ENCODE measurements at places on chromosomes 2 and 18.
A peak's percentile ranks its signal among the peaks of the same experiment; 100 is the strongest.

DNA sequence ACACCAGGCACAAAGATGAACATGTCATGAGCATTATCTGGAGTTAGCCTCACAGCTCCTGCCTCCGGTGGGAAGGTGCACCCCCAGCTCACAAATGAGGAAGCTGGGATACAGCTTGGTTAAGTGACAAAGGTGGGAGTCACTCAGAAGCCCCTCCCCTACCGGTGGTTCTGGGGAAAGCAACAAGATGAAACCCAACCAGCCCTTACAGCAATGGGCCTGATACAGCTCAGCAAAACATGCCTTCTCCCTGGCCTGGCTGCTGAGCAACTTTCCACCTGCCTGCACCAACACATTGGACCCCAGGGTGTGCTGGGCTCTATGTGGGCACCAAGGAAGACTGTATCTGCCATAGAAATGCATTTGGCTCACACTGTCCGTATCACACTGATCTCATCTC, 113.2 kb downstream of the GYPC start:
- no peak for DNase-seq

DNA sequence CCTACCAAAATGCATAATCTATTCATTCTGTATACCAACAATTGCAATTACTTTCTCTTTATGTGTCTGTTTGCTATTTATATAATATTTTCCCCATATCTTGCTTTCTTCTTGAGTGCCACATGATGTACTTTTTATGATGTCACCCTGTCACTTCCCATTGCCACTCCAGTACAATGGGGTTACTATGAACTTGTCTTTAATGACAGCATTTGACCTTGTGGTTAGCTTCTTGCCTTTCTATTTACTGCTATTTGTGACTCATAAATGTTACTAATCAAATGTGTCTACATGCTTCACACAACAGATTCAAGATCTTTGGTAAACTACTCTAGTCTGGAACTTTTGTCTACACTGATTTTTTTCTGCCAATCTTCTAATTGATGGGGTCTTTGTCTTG, 486.3 kb downstream of the NR4A2 start:
- DNase-seq, result no peak

DNA sequence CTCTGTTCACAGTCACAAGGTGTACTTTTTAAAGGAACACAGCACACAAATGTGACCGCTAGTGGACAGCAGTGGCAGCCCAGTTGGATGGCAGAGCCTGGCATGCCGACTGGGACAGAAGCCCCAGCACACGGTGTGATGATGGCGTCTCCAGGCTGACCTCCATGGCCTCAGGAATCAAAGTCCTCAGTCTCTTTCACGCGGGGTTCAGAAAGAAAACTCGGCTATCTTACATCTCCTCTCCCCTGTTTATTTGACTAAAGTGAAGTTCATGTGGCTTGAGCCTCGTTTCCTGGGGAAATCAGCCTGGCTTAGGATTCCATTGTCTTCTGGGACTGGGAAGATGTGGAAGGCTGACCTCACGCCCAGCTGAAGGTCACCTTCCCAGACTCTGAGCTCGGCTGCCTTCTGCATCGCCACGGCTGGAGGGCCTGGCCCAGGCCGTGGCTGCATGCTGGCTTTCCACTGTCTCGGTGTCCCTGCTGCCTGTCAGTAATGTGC, 56.1 kb downstream of the ASAP2 start:
- DNase-seq, result no peak

DNA sequence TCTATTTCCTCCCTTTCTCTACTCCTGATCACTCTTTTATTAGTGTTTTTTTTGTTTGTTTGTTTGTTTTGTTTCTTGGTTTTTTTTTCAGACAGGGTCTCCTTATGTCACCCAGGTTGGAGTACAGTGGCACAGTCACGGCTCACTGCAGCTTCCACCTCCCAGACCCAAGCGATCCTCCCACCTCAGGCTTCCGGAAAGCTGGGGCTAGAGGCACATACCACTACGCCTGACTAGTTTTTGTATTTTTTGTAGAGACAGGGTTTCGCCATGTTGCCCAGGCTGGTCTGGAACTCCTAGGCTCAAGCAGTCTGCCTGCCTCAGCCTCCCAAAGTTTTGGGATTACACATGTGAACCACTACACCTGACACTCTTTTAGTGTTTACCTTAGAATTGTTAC, 122.3 kb downstream of the ATL2 start:
- DNase-seq, result no peak

- DNase-seq, result no peak
These were observed 72.8 kb downstream of the NEDD4L start for GRCh38 chr18:58116818-58117217.

- DNase-seq, result no peak
These were observed 5.5 kb downstream of the CYRIA start for GRCh38 chr2:16660114-16660513.

DNA sequence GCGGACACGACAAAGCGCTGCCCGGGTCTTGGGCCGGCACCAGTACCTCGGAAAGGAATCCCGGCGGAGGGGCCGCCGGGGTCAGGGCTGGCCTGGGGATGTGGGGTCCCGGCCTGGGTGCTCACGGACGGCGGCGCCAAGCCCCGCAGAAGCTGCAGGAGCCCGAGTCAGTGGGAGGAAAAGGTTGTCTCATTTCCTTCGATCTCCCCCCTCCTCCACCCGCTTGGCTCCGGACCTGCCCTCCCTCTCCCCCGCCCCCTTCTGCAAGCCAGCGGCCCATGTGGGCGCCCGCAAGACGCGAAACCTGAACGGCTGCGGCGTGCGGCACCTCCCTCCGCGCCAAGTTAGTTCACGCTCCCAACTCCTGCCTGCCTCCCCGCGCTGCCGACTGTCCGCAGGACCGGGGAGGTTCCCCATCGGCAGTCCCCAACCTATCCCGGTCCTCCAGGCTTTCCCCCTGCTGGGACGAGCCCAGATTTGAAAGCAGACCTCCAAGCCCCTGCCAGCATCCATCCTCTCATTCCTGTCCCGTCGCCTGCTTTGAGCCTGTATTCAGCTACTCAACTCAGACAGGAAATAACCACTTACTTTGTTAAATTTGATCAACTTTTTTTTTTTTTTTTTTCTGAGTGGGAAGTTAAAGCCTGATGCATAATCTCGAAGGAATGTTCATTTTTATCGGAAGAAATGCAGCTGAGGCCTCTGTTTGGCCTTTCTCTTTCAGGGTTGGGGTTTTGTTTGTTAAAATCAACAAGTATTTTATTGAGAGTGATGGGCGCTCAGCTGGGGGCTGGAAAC, at the start of gene EVA1A:
EVA1A (minus strand) TSS at position 172 of the 798 bp plus-strand sequence. CDS start 42,799 bp downstream, outside the sequence.
- DNase-seq, result no peak

DNA sequence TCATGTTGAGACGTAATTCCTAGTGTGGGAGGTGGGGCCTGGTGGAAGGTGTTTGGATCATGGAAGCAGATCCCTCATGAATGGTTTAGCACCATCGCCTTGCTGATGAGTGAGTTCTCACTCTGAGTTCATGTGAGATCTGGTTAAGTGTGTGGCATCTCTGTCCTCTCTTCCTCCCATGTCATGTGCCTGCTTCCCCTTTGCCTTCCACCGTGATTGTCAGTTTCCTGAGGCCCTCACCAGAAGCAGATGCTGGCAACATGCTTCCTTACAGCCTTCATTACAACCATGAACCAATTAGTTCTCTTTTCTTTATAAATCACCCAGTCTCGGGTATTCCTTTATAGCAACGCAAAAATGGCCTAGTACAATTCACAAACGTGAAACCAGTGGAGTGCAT, 14.6 kb upstream of the MCM6 start:
- no peak for DNase-seq

- no peak for DNase-seq
These were observed 43.4 kb downstream of the ZNF516 start for GRCh38 chr18:76451396-76452331.

GRCh38 chr18:5841518-5841917, 53.8 kb downstream of the TMEM200C start:
- DNase-seq, result no peak

GRCh38 chr2:62370321-62371250, 135.4 kb downstream of the TMEM17 start:
- no peak for DNase-seq

- peak; percentile 54 for DNase-seq
These were observed 2.1 kb downstream of the CTDP1 start for GRCh38 chr18:79681484-79682387.

GRCh38 chr2:1518867-1519530, 105.7 kb downstream of the TPO start:
- DNase-seq, result no peak

GRCh38 chr2:56812432-56812831, 628.6 kb downstream of the CCDC85A start:
- DNase-seq, result no peak

- DNase-seq, result no peak
These were observed 250.8 kb upstream of the ACVR2A start for GRCh38 chr2:147594038-147594437.

DNA sequence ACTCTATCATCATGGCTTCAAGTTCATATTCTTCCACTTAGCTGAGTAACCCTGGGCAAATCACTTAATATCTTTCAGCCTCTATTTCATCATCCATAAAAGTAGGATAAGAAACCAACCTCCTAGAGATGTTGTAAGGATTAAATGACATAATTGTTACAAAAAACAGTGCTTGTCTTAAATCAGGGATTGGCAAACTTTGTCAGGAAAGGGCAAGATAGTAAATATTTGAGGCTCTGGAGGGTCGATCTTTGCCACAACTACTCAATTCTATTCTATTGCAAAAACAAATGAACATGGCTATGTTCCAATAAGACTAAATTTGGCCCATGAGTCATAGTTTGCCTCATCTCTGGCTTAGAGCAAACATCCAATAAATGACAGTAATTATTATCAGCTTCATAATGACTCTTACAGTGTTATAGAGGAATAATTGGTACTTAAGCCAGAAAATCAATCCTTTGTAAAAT, 184.7 kb downstream of the SATB2 start:
- DNase-seq, result no peak

- no peak for DNase-seq
These were observed 54.9 kb downstream of the ACTR2 start for GRCh38 chr2:65282477-65283053.

- DNase-seq, result no peak
These were observed 40.0 kb upstream of the NCKAP5 start for GRCh38 chr2:133608291-133608690.

DNA sequence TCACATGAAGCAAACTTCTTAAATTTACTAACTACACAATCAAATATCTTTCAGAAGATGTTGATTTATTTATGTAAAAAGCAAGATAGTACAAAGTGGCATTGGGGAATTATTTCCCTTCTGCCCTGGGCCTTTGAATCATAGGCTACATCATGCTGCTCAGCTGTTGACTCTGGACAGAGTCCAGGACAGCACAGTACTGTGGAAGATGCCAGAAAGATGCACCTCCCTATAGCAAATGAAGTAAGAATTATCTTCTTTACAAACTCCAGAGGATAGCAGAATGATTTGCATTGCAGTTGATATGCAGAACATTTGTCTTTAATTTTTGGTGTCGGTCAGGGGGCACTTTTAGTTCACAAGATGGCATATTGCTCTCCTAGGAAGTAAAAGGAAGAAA, 1354.5 kb upstream of the ZEB2 start:
- DNase-seq, result no peak

DNA sequence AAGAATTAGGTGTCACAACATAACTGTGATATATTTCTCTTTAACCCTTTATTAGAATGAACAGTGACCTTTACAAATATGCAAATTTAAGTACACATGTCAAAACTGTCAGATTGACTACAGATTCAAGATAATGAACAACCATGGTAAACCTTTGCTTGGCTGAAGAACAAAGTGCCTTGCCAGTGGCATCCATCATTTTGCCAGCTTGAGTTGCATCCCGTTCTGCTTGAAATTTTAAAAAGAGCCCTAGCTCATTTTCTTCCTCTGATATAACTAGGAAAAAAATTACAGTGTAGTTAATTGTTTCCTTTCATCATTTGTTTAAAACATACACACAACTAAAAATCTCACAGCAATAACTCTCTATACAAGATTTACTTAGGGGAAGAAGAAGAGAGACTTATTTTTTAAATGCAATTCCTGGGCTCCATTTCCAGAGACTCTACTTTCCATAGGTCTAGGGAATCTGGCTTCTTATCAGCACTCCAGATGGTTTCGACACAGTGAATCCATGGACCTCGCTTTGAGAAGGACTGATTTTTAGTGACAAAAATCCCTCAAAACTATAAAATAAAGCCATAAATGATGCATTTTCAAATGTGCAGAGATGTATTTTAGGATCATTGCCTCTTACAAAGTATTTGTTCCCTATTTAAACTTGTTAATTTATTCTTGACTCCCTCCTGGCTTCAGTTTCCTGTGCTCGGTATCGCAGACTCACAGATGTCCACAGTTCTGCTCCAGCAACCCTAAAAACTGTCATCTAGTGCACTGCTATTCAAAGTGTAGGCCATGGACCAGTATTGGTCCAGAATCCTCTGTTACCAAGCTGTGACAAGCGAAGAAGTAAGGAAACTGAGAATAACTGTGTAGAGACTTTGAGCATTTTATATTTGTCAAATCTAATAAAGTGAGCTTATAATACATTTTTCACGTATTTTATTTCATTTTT, 50.1 kb downstream of the ICA1L start:
- DNase-seq, result no peak

DNA sequence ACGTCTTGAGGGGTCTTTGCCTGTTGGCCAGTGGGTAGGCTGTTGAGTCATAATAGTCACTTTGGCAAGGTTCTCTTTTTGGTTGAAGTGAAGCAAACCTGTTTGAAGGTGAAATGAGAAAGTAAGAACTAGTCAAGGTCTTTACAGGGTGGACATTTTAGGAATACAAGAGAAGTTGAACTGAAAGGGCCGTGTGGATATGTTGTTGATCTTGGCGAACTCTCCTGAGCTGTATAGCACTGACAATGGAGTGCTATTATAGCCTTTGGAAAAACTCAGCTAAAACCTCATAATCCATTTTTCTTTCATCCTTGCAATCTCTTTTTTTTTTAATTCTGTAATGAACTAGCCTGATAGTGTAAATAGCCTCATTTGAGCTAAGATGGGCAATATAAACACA, 248.1 kb downstream of the MEIS1 start:
- no peak for DNase-seq

- DNase-seq, result no peak
These were observed 4.7 kb upstream of the KCNE4 start for GRCh38 chr2:223047260-223047761.

GRCh38 chr2:219483451-219484342, 15.0 kb upstream of the GMPPA start:
- no peak for DNase-seq

GRCh38 chr2:185128996-185129395, 530.7 kb downstream of the ZNF804A start:
- DNase-seq, result no peak

GRCh38 chr2:64202206-64202845, 58.1 kb upstream of the PELI1 start:
- no peak for DNase-seq

DNA sequence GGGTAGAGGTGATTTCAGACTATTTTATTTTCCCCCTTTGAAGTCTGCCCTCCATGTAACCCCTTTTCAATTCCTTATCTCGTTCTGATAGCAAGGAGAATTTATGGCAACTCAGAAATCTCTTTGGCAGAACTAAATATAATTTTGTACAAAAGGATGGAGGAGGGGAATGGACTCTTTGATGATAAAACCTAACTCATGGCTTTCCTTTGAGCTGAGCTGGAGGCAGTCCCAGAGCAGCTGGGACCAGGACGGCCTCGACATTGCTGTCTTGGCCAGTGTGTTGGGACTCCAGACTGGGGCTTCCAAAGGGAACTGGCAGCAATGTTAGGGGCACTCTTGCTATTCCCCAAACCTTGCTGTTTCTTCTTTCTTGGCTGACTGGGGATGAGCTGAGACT, 47.7 kb downstream of the PAX8 start:
- no peak for DNase-seq

All from activated CD4-positive, alpha-beta T cell treated with anti-CD3 and anti-CD28 coated beads, Interleukin-2, amount 50 U/mL, for 4 hours (primary cell).